Uterine smooth muscle cell (primary cell): ENCODE measurements at places on chromosomes 6 and 20. TPM values are rescaled to one million over a fixed set of nuclear protein-coding genes. Genes with fewer than 3 reads are reported as not detected.

Gene SERINC1
- 253 and 264 TPM in 2 replicates for total RNA-seq

Gene DNMT3B
- 5.1 and 7.4 TPM in 2 replicates for total RNA-seq

Gene BPHL
- total RNA-seq = 11.1 and 14.7 TPM in 2 replicates

Gene SLA2
- not detected in 2 replicates for total RNA-seq

Gene DBNDD2
- total RNA-seq = 3.4 and 9.6 TPM in 2 replicates

Gene TSHZ2
- total RNA-seq = 1.2 and 1.5 TPM in 2 replicates

Gene PXDC1
- total RNA-seq = 43.1 and 66.2 TPM in 2 replicates

Gene MUCL3
- total RNA-seq = not detected in 2 replicates

Gene MATN4
- 0.11 TPM in 1 of 2 replicates, not detected in the other for total RNA-seq

Gene NKX2-2
- not detected in 2 replicates for total RNA-seq
